GM03348 (cell line): ENCODE measurements at places on chromosomes 2 and 18.

DNA sequence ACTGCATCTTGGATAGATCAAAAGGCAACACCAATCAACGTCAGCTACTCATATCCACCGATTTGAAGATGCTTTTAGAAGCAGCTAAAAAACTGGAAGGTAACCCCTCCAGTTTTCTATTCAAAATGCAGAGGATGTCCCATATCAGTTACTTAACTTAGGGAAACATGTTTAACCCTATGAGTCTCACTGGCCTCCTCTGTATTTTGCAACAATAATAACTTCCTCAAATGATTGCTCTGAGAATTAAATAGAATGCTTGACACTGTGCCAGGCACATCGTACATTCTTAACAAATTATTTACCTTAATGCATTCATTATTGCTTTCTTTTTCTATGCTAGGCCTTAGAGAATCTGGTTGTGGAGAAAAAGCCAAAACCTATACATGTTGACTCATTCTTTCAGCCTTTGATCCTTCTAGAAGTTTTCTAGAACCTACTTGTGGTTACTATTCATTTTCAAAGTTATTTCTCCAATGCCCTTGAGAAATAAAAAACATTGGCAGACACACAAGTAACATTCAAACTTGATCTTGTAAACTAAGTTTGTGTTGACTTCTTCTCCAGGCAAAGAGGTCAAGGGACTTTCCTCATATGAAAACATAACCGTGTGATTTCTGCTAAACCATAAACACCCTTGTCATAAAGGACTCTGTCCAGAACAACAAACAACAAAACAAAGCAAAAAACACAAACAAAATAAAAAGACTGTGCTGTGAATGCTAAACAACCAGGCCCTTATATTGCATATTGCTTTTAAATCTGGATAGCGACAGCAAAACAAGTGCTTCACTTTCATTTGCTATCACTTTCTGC lies 4.6 kb downstream of the DOCK10 start:
- DNase-seq: no peak

DNA sequence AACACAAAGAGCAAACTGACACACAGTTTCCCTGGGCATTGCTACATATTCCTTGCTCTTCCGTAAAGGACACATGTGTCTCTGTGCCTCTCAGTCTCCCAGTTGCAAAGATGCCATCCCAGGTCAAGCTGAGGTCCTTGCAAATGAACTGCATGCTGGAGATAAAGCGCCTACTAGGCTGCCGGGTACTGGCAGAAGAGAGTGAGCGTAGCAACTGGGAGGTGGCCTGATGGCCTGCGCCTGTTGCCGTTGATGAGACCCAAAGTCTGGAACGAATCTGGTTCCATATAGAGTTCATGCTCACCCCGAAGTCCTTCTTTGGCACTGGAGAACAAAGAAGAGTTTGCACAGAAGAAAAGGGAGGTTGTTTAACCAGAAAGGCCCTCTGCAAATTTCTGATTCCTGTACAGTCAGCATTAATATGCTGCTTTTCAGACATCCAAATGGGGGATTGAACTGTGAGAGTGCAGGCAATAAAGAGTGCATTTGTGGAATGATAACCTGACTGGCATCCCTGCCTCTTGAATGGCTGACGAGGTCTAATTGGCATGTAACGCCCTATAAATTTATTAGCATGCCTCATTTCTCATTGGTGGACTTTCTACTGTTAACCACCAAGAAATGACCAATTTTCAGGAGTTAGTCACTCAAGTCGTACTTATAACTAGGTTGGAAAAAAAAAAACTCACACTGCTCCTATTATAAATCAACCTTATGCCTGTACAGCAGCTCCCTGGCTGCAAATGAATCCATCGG lies 78.7 kb downstream of the GBX2 start:
- no peak for DNase-seq

DNA sequence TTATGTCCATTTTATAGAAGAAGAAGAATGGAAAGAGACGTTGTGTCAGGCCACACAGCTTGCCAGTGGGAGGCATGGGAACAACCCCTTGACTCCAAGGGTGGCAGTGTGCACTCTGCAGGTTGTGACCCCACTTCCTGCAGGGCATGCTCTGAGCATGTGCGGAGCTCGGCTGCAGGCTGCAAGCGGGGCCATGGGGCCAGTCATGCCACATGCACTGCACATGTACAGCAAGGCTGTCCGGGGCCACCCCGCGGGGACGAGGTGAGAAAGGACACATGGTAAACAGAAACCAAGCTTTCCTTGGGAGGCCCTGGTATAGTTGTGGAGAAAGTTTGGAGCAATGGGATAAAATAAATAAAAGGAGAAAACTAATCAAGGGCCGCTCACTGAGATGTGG lies 47.4 kb upstream of the DNMT3A start:
- DNase-seq: no peak

DNA sequence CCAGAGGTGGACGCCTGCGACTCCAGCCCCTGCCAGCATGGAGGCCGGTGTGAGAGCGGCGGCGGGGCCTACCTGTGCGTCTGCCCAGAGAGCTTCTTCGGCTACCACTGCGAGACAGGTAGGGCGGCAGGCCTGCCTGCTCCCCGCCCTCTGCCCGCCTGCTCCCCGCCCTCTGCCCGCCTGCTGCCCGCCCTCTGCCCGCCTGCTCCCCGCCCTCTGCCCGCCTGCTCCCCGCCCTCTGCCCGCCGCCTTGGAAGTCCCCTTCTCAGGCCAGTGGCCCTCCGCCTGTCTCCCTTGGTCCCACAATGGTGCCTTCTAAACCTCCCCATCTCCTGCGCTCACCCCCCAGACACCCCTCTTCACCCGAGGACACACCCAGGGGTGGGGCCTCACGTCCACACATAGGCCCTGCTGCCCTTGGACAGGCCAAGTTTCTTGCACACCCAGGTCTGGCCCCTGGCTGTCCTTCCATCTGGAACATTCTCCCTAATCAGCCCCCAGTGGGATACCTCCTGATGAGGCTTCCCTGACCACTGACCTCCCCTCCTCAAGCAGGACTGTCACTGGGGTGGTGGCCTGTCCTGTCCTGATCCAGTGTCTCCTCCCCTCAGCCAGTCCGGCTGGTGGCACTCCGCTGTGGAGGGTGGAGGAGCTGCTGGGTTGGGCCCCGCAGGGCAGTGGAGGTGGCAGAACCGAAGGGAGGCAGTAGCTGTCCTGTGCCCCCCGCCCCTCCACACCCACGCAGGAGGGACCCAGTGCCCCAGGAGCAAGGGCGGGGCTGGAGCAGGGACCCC lies 37.9 kb downstream of the MTERF4 start:
- peak; percentile 32 for DNase-seq

- DNase-seq: no peak
Measured at GRCh38 chr2:1518331-1518803, 105.1 kb downstream of the TPO start.

GRCh38 chr2:218710334-218710686 lies 325 bp upstream of the TTLL4 start:
- no peak for DNase-seq

- DNase-seq: no peak
Measured at GRCh38 chr2:164150604-164151003, 414.8 kb upstream of the FIGN start.

- DNase-seq: no peak
Measured at GRCh38 chr2:43370146-43370545, 143.7 kb upstream of the ZFP36L2 start.

DNA sequence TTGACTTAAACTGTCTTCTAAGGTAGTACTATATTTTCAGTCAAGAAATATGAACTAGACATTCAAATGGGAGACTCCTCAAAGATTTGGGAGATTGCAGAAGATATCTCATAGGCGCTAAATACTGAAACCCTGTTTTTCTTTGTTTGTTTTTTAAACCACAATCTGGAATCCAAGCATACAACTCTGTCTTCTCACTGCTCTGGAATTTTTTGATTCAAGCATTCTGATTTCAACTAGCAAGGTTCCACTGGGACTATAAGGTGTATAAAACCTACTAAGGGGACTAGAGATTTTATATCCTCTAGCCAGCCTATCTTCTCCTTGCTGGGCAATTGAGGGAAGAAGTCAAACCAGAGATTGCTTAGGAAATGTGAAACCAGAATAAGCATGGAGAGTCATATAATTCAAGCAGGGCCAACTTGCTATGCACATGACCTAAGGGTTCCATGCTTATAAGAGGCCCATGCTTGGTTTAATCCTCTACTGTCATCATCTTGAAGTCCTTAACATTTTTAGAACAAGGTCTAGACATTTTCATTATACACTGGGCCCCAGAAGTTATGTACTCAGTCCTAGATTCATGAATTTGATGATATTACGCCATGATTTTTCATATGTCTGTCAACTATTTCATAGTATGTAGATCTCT lies 405.5 kb downstream of the PARD3B start:
- DNase-seq: peak; percentile 47

DNA sequence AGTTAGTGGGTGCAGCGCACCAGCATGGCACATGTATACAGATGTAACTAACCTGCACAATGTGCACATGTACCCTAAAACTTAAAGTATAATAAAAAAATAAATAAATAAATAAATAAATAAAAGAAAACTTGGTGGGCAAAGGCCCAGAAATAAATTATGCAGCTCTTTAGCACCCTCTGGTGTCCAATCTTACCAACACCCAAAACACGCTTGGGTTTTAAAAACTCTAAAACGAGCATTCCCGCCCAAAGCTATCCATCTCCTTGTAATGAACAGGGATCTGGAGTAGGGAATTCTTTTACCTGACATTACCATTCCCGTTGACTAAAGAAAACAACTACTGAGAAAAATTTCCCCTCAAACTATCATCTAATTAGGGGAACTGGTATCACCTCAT lies 2005.9 kb upstream of the CELF4 start:
- peak; percentile 28 for DNase-seq

GRCh38 chr2:179749210-179749609 lies 112.2 kb downstream of the ZNF385B start:
- peak; percentile 51 for DNase-seq

GRCh38 chr2:53583583-53583982 lies 184.0 kb upstream of the CHAC2 start:
- no peak for DNase-seq

- no peak for DNase-seq
Measured at GRCh38 chr2:231188506-231189170, 9.8 kb upstream of the ARMC9 start.

GRCh38 chr2:222024932-222025880 lies 273.6 kb downstream of the PAX3 start:
- DNase-seq: peak; percentile 46
